ENCODE measurements at places on chromosomes 11 and 22.
A peak's percentile ranks its signal among the peaks of the same experiment; 100 is the strongest.

DNA sequence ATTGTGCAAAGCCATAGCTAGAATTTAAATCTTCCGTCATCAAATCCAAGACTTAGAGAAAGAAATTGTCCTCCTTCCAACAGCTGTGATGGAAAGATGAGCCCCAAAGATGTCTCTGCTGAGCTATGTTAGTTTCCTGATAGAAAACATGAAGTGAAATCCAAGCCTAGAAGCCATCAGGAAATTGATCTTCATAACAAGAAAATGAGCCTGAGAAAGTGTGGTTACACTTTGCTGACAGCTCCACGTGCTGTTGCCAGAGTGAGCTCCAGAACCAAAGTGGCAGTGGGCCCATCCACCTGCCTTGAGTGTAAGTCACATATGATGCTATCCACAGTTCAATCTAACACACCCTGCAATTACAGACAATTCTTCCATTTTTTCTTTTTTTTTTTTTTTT is 58.0 kb upstream of the UBASH3B start:
- DNase-seq: no peak

- DNase-seq: peak; percentile 46
These were observed 64.0 kb downstream of the SCN3B start for GRCh38 chr11:123590296-123590912.

GRCh38 chr11:75919525-75919924 is 104.5 kb downstream of the UVRAG start:
- DNase-seq: no peak

GRCh38 chr22:44020981-44021380 is 3.1 kb upstream of the PARVB start:
- no peak for DNase-seq

GRCh38 chr22:45308391-45308956 is 1.3 kb upstream of the FAM118A start:
- no peak for DNase-seq

DNA sequence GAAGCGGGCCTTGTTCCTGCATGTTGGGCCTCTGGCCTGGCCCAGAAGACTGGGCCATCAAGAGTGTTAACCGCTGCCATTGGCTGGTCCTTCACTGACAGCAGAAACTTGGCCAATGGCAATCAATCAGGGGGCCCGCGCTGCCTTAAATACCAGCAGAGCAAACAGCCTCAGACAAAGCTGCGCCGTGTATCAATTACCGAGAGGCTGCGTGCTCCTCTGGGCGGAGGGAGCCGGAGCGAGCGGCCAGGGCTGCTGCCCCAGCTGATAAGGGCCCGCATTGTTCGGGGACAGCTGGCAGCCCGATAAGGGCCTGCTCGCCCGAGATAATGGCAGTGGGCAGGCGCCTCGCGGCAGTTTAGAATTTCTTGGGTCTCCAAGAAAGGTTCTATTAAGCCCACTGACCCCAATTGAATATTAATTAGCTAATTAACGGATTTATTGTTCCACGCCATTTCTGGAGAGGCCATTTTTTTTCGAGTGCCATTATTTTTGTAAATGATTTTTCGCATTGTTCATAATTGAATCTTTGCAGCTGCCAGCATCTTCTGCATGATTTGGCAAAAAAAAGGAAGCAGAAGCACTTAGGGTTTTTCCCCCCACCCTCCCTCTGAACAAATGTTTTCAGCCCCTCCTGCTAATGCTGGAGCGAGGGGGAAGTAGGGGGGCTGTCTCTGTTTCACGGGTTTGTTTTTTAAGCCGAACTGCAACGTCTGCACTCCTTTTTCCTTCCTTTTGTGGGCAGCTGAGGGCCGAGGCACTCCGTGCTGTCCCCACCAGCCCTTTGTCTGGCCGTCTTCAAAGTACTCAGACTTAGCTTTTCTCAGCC is 37.6 kb upstream of the RIC3 start:
- no peak for DNase-seq

GRCh38 chr22:24521791-24522245 is 26.7 kb downstream of the UPB1 start:
- DNase-seq: no peak

DNA sequence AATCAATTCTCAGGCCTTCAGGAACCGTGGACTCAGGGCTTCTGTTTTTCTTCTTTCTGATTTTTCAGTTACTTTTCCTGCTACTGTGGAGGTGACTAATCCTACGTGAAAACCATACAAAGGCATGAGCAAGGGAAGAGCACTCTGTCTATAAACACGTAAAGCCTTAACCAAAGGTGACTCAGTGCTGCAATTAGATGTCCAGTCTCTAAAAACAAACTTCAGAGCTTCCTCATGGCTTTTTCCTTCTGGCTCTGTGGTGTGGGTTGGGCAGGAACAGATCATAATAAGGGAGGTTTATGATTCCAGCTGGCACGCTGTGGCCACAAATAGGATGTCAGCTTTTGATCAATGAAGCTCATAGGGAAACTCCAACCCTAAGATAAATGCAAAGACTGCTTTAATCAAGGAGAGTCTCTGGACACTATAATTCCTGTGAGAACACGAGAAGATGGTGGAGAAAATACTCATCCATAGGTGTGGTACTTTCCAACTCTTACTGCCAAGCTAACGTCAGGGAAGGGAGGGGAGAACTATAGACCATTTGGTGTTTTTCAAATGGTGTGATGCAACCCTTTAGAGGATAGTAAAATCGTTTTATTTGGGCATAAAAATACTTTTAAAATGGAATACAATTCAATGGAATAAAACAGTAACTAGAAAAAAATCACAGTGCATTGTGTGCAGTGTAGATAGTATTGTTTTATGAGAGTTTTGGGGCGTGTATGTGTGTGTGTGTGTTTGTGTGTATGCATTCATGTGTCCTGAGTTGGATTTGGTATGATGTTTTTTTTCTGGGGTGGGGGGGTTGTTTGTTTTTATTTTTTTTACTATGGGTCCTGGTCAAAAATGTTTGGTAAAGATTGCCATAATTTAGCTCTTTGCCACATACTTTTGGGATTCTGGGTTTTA is at the start of gene NXPE2:
TSS of gene NXPE2 (plus strand) at position 403 of the 912 bp plus-strand sequence. CDS start at position 452, 49 bp downstream.
- peak; percentile 7 for DNase-seq

- DNase-seq: no peak
These were observed 6.0 kb downstream of the NIPSNAP1 start for GRCh38 chr22:29574762-29575450.

GRCh38 chr11:10147195-10147594 is 146.8 kb downstream of the SBF2 start:
- DNase-seq: no peak
